ENCODE measurements at places on chromosomes 6 and 20. TPM values are rescaled to one million over a fixed set of nuclear protein-coding genes. Genes with fewer than 3 reads are reported as not detected.

Gene ZC2HC1B
- total RNA-seq, result 0.24 TPM

Gene PRDM13
- not detected for total RNA-seq

Gene MDC1
- 79.5 TPM for total RNA-seq

Gene POPDC3
- not detected for total RNA-seq

Gene ADISSP
- total RNA-seq, result 51.4 TPM

Gene PPIL6
- total RNA-seq, result 0.43 TPM

Gene CD109
- 9.1 TPM for total RNA-seq

Gene RAET1L
- not detected for total RNA-seq

Gene HLA-DRB5
- 0.82 TPM for total RNA-seq

- no peaks in the 10 kb centered on the region for H3K36me3 ChIP-seq
- H3K27me3 ChIP-seq, result no peaks in the 10 kb centered on the region
- peak; percentile 83 for DNase-seq
- H3K27ac ChIP-seq, result peak overlapping the region; percentile 87
Measured at GRCh38 chr6:159098636-159099106, 53.9 kb upstream of the TAGAP start.

DNA sequence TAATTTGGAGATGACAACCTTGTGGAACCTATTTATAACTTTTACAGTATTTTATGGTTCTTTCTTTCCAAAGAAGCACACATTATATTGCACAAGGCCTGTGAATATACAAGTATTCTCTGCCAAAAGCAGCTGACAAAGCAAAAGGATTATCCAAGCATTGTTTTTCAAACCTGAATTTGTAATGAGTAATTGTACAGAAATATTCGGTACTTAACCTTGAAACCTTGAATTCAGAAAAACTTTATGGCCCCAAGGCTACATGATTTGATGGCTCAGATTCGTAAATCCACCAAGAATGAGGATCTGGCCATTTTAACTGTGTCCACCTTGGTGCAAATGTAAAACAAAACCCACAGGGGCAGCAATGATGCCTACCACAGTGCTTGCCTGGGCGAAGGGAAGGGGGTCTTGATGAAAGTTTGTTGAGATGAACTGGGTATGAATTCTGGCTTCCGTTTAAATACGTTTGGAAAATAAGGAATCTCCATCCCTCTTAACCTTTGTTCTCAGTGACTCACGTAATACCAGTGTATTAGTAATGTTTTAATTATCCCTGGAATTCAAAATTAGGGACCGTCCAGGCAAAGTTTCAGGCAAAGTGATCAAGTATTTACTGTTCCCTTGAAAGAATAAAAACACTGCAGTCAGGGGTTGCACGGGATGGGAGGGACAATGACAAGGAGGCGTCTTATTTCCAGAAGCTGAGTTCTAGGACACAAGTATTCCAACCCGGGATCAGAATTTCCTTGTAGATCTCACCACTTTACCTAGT, 2.7 kb upstream of the RBM24 start:
- H3K36me3 ChIP-seq, result no peaks in the 10 kb centered on the region
- H3K4me1 ChIP-seq, result peaks cover 12% of the 10 kb centered on the region
- H3K27ac ChIP-seq, result no peak overlapping the region
- DNase-seq, result no peak

GRCh38 chr6:14673201-14673600, 555.6 kb downstream of the CD83 start:
- no peak for DNase-seq
- no peak overlapping the region for H3K4me3 ChIP-seq
- H3K4me1 ChIP-seq, result peaks cover 43% of the 10 kb centered on the region
- no peak overlapping the region for H3K27ac ChIP-seq
- no peaks in the 10 kb centered on the region for H3K36me3 ChIP-seq

DNA sequence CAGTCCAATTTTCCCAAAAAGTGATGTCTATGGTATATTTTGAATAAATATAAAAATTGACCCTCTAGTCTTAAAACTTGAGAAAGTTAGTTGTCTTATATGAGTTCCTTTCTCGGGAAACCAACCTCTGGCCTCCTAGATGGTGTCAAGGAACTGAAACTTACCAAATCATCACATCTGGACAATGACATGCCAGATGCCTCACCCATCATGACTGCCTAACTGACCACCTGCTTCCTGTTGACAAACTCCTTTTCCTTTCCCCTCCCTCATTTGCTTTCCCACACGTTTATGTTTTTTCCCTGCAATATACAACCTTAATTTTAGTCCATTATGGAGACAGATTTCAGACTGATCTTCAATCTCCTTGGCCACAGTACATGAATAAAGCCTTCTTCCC, 731.0 kb downstream of the EPHA7 start:
- no peaks in the 10 kb centered on the region for H3K4me1 ChIP-seq
- H3K27ac ChIP-seq, result no peak overlapping the region
- H3K36me3 ChIP-seq, result no peaks in the 10 kb centered on the region
- DNase-seq, result no peak

DNA sequence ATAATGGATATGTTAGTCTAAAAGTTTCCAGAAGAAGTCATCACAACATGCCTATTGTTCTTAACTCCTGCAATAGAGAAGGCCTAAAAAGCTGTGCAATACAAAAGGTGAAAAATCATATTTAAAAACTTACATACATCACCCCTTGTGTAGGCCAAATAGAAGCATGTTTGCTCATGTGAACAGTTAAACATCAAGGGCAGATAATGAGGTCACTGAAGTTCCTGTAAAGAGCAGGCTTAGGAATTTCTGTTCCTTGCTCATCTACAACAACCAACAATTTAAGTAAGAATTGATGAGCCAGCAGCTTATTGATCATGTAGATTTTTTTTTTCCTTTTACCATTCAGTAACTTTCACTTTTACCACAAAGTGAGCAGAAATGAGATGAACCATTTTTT, 7.5 kb upstream of the NUP153 start:
- H3K36me3 ChIP-seq, result peaks cover 2% of the 10 kb centered on the region
- H3K27me3 ChIP-seq, result no peaks in the 10 kb centered on the region
- no peak for DNase-seq
- H3K4me1 ChIP-seq, result peaks cover 16% of the 10 kb centered on the region

DNA sequence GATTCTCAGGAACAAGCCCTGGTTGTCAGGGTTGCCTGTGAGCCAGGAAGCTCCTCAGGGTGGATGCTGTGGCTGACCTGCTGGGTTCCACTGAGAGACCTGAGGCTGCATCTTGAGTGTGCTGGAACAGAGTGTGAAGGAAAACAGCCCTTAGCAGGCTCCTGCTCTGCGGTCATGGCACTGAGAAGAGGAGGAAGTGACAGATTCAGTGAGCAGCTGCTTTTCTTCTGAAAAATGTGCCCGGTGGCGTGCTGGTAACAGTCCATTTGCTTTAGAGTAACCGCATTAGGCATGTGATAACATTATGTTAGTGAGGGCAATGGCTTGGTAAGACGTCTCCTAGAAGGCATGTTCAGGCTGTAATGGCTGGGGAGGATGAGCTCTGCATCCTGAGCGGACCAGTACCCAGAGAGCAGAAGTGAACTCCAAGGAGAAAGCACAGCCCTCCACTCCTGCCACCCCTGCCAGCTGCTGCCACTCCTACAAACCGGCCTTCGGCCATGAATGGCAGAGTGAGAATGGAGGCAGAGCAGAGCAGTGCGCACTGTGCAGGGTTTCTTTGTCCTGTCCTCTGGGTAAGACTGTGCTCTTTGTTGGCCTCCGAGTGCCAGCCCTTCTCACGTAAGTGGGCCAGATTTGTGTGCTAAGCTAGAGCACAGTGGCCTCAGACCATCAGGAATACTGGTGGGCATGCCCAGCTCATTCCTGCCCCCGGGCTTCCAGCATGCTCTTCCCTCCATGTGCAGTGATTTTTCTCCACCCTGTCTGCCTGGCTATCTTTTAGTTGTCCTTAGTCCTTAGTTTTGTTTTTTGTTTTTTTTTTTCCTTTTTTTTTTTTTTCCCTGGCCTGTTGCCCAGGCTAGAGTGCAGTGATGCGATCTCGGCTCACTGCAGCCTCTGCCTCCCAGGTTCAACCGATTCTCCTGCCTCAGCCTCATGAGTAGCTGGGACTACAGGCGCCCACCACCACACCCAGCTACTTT, 98.1 kb upstream of the VSTM2L start:
- H3K4me1 ChIP-seq, result no peaks in the 10 kb centered on the region
- no peak for DNase-seq
- H3K36me3 ChIP-seq, result peaks cover 48% of the 10 kb centered on the region
- H3K4me3 ChIP-seq, result no peak overlapping the region
- H3K27ac ChIP-seq, result no peak overlapping the region

- no peaks in the 10 kb centered on the region for H3K4me1 ChIP-seq
- H3K27me3 ChIP-seq, result no peaks in the 10 kb centered on the region
- H3K4me3 ChIP-seq, result no peak overlapping the region
- H3K36me3 ChIP-seq, result no peaks in the 10 kb centered on the region
Measured at GRCh38 chr6:47168180-47168579, 126.0 kb upstream of the ADGRF1 start.

DNA sequence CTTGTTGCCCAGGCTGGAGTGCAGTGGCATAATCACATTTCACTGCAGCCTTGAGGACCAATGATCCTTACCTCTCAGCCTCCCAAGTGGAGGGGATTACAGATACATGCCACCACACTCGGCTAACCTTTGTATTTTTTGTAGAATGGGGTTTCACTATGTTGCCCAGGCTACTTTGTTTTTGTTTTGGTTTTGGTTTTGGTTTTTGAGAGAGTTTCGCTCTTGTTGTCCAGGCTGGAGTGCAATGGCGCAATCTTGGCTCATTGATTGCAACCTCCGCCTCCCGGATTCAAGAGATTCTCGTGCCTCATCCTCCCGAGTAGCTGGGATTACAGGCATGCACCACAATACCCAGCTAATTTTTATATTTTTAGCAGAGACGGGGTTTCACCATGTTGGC, 105.5 kb downstream of the BMP7 start:
- no peak for DNase-seq
- H3K4me3 ChIP-seq, result no peak overlapping the region
- H3K4me1 ChIP-seq, result no peaks in the 10 kb centered on the region
- no peaks in the 10 kb centered on the region for H3K27me3 ChIP-seq
- H3K27ac ChIP-seq, result no peak overlapping the region

DNA sequence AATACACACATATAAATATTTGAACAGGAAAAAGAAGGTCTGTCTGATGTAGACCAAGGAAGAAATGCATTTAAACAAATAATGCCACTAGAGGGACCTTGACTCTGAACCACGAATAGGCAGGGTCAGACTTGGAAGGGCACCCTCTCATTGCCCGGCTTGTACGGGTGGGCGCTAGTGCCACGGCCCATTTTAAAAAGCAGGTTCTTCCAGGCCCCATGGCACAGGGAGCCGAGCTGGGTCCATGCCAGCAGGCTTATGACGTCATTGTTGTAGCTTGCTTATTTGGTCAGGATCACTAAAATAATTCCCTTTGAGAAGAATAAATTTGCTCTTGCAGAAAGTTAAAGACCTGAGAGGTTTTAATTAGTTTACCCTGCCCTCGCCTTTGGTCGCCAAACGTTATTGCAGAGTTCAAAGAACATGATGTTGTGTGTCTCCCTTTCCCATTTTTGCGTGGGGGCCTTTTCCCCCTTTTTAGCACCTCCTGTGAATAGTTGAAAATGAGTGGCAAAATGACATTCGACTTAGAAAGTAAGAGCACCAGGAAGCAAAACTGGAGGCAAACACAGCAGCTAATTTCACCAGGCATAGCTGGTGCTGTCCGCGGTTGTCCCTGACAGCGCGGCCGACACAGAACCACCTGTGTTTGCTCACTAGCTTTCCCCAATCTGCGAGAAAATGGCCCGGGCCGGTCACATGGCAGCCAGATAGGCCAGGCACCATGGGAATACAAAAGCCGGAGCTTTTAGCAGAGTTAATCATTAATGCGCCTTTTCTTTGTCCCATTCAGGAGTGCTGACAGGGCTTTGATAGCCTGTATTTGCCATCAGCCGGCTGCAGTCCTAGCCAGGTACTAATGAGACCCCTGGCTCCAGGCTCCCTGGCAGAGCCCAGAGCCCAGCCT, 93.8 kb downstream of the FOXA2 start:
- no peak overlapping the region for H3K27ac ChIP-seq
- H3K4me3 ChIP-seq, result no peak overlapping the region
- H3K4me1 ChIP-seq, result no peaks in the 10 kb centered on the region

GRCh38 chr6:104486035-104486434, 373.7 kb downstream of the HACE1 start:
- H3K27me3 ChIP-seq, result peaks cover 3% of the 10 kb centered on the region
- H3K4me1 ChIP-seq, result no peaks in the 10 kb centered on the region
- no peaks in the 10 kb centered on the region for H3K36me3 ChIP-seq
- no peak for DNase-seq
- H3K27ac ChIP-seq, result no peak overlapping the region
- H3K4me3 ChIP-seq, result no peak overlapping the region

DNA sequence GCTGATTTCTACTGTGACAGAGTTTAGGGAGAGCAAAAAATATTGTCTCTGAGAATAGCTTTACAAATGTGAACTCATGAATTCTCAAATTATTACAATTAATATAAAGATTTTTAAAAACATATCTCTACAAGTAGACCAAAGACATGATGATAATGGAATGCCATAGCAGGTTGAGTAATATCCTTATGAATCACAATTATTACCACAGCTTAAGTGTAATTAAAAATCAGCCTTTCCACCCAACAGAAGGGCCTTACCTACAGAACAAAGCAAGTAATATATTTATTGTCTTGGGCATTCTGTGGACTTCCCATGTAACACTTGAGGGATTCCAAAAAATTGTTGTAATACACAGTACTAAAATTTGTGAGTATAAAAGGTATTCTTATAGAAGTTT, 1099.6 kb upstream of the GJE1 start:
- no peak for DNase-seq
- no peaks in the 10 kb centered on the region for H3K36me3 ChIP-seq
- H3K27ac ChIP-seq, result no peak overlapping the region
- H3K4me3 ChIP-seq, result no peak overlapping the region
- H3K27me3 ChIP-seq, result no peaks in the 10 kb centered on the region
- no peaks in the 10 kb centered on the region for H3K4me1 ChIP-seq

DNA sequence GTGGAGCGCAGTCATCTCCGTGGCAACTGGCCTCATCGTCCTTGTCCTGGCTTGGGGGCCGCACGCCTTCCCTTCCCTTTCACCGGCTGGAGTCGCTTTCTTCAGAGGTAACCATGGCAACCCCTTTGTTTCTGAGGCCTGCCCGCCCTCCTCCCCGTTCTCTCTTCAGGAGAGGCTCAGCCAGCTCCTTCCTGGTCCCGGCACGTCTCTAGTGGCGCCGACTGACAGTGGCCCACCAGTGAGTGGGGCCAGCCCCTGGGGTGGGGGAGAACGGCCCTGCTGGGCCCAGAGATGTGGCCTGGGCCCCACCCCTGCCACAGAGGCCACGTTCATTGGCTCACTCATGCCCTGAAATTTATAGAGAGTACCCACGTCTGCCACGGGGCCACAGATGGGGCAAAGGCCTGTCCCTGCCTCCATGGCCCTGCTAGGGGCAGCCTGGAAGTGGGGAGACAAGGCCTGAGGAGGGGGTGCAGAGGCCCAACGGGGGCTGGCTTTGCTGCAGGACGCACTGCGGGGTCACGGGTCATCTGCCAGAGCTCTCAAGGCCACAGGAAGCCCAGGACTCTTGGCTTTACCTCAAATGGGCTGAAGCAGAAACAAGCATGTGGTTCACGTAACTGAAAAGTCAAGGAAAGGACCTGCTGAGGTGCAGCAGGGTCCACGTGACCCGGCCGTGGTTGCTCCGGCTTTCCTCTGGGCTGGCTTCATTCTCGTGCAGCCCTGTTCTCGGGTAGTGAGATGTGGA, 1.4 kb upstream of the OSBPL2 start:
- no peak overlapping the region for H3K27ac ChIP-seq
- no peaks in the 10 kb centered on the region for H3K36me3 ChIP-seq
- no peak for DNase-seq

- no peaks in the 10 kb centered on the region for H3K27me3 ChIP-seq
- DNase-seq, result no peak
- no peak overlapping the region for H3K27ac ChIP-seq
- H3K4me3 ChIP-seq, result no peak overlapping the region
- peaks cover 7% of the 10 kb centered on the region for H3K36me3 ChIP-seq
Measured at GRCh38 chr20:35040646-35041045, 52.0 kb downstream of the TRPC4AP start.

GRCh38 chr6:131398176-131398575, 174.8 kb upstream of the ARG1 start:
- H3K36me3 ChIP-seq, result peaks cover 12% of the 10 kb centered on the region
- DNase-seq, result no peak
- H3K27ac ChIP-seq, result no peak overlapping the region
- no peaks in the 10 kb centered on the region for H3K27me3 ChIP-seq

Measured in activated CD4-positive, alpha-beta memory T cell treated with anti-CD3 and anti-CD28 coated beads for 36 hours (primary cell).